ENCODE measurements at places on chromosomes 4 and X.
A peak's percentile ranks its signal among the peaks of the same experiment; 100 is the strongest.

GRCh38 chr4:153679486-153679885 lies 4.6 kb upstream of the TLR2 start:
- no peak for DNase-seq

DNA sequence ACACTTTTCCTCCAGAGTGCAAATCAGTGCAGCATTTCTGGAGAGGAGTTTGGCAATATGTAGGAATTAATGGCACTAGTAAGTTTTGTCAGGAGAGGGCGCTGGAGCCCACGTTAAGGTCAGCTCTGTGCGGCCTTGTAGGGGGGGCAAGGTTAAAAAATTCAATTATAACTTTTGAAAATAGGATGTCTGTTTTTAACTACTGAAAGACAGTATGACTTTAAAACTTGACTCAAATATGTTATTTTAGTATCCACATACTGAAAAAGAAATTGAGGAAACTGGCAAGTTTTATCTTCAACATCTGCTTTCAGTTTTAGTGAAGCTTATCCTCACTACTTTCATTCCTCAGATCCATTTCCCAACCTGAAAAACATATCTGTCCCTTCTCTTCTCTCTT lies 30.9 kb upstream of the HSD17B13 start:
- DNase-seq = peak; percentile 1

DNA sequence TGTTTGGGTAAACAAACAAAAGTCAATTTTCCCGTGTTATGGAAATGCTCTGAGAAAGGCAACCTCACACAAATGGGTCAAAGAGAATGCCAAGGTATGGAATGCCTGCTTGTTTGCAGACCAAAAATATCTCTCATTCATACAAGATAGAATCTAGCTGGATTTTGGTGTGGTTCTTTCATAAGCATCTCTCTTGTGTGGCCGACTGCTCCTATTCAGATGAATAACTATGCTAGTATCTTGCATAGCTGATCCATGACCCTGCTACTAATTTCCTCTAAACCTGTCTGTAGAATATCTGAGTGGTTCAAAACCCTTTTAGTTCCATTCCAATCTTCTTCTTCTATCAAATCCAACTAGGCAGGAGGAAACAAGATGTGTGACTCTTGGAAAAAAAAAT lies 28.2 kb upstream of the SORBS2 start:
- DNase-seq = no peak

DNA sequence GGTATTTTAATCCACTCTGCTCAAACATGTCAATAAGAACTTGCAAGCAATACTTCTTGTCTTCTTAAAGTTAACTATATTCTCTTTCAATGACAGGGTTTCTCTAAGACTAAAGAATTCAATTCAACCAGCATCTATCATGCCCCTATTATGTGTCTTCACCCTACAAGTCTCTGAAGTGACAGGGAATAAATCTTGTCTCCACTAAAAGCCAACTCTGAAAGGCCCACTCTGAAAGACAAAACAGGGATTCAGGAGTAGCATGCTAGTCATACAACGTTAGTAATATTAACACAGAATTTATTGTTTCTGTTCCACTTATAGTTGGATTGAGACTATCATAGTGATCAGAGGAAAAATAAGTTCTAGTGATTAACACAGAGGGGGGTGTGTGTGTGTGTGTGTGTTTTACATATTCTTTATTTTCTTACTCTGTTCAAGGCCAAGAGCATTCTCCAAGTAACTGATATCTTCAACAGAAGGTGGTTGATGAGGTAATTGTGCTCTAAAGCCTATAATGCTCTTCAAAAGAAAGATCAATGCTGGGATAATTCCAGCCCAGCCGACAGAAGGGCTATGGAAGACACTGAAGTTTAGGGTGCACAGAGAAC lies 122.4 kb upstream of the DCLK2 start:
- DNase-seq = no peak

DNA sequence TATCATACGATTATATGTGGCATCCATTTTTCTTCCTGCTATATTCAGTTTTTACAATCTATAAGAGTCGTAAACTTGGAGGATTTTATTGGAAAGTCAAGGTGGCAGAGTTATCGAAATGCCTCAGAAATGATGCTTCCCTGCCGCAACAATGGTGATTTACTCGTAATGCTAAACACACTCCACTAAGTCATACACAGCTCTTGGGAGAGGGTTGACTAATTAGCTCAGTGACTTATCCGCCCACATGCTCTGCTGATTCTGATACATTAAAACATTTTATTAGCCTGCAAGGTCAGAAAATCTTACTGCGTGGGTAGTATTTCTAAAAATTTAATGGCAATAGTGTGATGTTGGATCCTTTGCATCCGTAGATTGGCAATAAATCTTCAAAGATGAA lies 420.1 kb downstream of the ARAP2 start:
- no peak for DNase-seq

GRCh38 chr4:75502671-75503070 lies 11.5 kb downstream of the RCHY1 start:
- no peak for DNase-seq

DNA sequence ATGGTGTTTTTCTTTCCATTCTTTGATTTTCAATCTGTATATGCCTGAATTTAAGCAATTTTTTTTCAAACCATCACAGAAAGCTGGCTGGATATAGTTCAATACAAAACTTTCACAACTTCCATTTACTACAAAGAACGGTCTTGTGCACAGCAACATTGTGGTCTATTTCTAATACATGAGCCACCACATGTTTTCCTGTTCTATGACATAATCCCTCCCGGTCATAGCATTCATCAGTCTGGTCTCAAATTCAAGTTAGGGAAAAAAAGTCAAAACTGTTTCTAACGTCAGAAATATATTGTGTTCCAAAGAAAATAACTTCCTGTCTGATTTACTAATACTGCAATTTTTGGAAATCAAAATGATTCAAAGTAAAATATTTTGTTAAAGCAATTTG lies 7.5 kb upstream of the CXCL6 start:
- DNase-seq = no peak

- no peak for DNase-seq
Measured at GRCh38 chr4:165779950-165780670, 92.9 kb upstream of the TLL1 start.

- no peak for DNase-seq
Measured at GRCh38 chr4:155811083-155811482, 52.3 kb downstream of the GUCY1B1 start.

- no peak for DNase-seq
Measured at GRCh38 chrX:16745659-16746058, 26.2 kb downstream of the SYAP1 start.

DNA sequence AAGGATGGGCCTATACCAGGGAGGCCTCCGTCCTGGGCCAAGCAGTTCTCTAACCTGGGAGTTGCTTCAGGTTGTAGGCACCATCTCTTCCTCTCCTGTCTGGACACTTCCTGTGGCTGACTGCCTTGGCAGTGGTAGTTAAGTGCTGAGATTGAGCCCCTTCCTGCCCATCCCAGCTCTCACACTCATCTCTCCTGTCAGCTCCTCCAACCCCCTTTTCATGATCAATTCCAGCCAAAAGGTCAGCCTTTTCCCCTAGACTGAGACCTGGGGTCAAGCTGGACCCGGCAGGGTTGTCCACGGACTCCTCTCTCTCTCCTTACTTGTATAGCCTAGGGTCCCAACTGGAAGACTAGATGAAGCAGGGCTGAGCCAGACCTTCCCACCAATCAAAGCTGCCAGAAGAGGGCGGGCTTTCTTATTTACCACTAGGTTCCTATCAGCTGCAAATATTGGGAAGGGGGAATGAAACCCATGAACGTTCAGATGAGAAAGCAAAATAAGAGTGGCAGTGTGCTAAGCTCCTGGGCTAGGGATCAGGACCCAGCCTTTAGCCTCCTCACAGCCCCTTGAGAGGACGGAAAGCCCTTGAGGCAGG lies 34.5 kb downstream of the KDM5C start:
- no peak for DNase-seq

DNA sequence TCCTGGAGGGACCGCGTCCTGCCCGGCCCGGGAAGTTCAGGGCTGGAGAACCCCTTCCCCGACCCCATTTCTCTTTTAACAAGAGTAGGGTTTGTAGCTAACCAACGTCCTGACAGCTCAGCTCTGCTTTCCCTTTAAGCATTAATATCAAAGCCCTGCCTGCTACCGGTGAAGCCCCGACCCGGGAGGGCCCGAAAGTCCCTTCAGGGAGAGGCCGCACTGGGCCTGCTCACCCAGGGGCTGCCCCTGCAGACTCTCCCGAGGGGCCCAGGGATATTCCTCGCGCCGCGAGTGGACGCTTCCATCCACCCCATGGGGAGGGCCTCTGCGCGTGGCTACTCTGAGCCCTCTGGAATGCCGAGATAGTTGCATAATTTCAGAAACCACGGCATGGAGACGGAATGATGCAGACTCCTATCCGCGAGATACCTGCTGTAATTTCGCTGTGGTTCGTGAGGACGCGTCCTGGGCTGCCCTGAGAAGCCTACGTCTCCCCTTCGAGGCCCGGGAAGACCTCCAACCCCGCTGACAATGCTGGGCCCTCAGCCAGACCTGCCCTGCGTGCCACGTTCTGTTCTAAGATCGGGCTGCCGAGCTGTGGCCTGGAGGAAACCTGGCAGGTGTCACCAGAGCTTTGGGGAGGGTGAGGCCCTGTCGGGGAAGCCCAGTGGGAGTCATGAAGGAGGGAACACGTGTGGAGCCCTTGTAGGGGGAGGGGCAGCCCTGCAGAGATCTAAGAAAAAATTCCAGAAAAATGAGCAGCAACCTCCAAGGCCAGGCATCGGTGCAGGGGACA lies 999 bp upstream of the CTBP1 start:
- DNase-seq = peak; percentile 33

DNA sequence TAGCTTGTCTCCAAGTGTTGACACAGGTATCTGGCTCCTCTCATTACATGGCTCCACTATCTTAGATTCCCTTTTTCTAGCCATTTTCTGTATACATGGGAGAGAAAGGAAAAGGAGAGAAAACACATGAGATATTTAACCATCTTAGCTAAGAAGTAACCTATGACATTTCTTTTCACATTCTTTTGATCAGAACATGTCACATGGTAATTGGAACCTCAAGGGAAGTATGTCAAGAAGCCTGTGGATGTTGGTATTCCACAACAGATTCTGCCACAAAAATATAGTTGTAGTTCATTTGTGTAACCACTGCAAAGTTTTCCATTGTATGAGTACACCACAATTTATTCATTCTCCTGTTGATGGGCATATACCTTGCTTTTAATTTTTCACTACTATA lies 18.7 kb upstream of the GABRB1 start:
- DNase-seq = no peak

GRCh38 chr4:61511716-61512488 lies 311.8 kb downstream of the ADGRL3 start:
- DNase-seq = no peak

DNA sequence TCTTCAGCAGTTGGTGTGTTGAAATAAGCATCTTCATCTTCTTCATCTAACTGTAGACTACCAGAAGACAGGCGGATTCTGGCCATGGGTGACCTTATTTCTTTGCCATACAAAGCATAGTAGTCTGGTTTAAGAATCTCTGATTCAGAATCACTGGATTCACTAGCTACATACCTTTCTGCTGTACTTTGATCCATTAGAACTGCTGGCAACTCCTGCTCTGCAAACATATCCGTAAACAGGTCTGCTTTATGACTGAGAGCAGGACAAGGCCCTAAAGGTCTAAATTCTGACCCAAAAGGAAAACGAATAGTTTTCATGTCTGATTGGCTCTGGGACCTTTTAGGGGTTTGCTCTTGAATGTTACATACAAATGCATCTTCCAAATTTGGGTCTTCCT lies 49.9 kb downstream of the FRMD7 start:
- no peak for DNase-seq

DNA sequence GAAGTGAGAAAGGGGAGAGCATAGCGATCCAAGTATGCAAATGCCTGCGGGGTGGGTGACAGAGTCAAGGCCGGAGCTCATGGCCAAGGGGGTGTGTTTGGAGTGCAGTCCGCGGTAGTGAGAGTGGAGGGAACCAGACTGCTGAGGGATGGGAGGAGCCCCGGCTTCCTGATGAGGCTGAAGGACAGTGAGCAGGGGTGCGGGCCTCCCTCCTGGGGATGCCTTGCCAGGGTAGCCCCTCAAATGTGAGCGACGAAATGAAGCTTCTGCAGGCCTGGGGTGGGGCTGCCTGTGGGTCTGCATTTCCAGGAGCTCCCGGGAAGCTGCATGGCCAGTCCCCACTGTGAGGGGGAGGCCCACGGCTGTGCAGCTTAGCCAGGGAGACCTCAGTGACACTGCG lies 45.0 kb downstream of the PSAPL1 start:
- DNase-seq = no peak

- DNase-seq = no peak
Measured at GRCh38 chrX:127908384-127908783, 143.8 kb downstream of the ACTRT1 start.

DNA sequence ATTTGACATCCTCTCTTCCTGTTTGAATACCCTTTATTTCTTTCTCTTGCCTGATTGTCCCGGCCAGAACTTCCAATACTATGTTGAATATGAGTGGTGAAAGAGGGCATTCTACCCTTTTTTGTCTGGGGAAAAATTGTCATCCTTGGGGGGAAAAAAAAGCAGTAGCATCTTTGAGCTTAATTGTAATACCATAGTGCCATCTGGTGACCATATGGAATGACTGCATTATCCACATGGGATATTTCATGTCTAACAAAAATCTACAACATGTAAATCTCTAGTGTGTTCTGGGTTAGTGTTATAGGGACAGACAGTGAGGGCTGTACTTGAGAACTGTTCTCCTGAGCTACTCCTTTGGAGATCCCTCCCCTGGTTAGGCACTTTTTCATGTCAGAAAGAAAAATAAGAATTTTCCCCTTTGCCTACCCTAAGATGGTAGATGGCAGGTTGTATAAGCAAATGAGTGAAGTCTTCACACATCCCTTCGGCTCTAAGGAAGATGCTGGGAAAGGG lies 26.0 kb downstream of the CAPN6 start:
- no peak for DNase-seq

DNA sequence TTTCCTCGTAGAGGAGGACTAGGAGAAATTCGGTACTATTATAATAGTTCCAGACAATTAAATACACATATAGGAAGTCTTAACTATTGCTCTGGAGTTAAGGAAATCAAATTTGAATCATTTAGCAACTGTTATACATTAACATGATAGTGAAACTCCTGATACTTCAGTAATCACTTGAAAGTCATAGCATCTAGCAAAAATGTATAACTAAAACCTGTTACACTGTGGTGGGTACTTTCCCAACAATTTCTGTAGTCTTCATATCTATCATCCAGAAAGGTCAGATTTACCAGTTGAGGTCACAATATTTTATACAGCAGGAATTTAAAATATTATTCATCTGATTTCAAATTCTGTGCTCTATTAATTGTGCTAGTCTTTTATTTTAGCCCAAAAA lies 669.6 kb upstream of the PCDH10 start:
- no peak for DNase-seq

GRCh38 chrX:107199491-107199890 lies 6.7 kb downstream of the NUP62CL start:
- DNase-seq = no peak

DNA sequence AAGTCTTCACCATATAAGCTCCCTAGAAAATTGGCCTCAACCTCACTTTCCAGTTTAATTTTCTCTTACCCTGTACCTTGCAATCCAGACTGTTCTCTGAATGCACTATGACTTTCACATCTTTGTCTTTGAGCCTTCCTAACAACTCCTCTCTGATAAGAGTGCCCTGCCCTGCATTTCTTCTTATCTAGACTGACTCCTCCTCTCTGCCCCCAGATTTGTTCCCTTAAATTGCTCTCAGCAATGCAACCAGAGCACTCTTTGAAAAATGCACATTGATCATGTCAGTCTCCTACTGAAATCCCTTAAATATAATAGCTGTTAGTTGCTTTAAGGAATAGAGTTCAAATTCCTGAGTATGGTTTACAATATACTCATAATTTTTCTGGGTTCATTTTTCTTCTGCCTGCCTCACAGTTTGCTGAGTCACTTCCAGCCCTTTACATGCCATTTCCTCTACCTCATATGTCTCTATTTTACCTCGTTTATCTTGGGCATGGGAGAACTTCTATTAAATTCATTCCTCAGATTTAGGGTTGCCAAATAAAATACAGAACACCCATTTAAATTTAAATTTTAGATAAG lies 582.7 kb upstream of the AADAT start:
- no peak for DNase-seq

Measured in stimulated activated CD4-positive, alpha-beta T cell treated with anti-CD3 and anti-CD28 coated beads, Interleukin-1b, Interleukin-23, amount 100 ng/mL, for 4 hours (primary cell).